ENCODE measurements at places on chromosomes 16 and 17.

DNA sequence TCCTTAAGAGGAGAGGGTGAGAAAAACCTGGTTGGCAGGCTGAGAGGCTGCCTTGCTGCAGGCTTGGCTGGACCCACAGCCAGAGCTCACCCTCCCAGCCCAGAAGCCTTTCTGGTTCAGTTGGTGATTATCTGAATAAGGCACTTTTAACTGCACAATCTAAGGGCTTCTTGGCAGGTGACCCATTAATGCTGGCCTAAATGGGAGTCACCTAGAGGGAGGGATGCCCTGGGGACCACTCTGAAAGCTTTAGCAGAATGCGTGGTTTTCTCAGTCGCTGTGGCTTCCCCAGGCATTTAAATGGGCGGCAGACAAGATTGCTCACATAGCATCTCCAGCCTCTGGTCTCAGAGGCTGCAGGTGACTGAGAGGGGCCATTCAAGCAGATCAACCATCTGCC lies 33.2 kb upstream of the SHISA9 start:
- no peak for DNase-seq

DNA sequence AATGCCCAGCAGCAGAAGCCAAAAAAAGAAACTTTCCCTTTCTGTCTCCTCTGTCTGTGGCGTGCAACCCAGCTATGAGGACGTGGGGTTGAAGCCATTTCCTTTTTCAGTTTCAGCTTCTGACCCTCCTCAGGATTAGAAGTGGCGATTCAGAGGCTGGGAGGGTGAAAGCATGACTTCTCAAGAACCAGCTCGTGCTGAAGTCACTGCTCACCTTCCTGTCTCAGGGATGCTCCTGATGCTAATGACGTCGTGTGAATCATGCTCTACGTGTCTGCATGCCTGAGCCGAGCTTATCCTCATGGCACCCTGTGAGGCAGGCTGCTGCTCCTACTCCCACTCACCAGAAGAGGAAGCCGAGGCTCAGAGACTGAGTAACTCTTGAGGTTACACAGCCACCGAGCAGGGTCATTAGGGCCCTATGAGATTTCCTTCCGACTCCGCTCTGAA lies 5.7 kb upstream of the LPO start:
- no peak for DNase-seq

GRCh38 chr16:26211542-26211941 lies 519.8 kb downstream of the HS3ST4 start:
- DNase-seq = no peak

DNA sequence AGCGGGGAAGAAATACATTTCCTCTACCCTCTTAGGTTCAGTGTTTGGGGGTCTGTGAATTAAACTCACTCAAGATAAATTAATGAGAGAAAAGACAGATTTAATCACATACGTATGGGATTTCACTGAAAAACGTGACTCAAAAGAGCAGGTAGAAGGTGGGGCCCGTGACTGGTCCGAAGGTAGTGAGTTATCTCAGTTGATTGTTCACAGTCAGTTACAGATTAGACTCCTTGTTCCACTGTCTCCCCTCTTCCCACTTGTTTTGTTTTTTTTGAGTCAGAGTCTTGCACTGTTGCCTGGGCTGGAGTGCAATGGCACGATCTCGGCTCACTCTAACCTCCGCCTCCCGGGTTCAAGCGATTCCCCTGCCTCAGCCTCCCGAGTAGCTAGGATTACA lies 301.2 kb downstream of the SEC14L1 start:
- DNase-seq = no peak

DNA sequence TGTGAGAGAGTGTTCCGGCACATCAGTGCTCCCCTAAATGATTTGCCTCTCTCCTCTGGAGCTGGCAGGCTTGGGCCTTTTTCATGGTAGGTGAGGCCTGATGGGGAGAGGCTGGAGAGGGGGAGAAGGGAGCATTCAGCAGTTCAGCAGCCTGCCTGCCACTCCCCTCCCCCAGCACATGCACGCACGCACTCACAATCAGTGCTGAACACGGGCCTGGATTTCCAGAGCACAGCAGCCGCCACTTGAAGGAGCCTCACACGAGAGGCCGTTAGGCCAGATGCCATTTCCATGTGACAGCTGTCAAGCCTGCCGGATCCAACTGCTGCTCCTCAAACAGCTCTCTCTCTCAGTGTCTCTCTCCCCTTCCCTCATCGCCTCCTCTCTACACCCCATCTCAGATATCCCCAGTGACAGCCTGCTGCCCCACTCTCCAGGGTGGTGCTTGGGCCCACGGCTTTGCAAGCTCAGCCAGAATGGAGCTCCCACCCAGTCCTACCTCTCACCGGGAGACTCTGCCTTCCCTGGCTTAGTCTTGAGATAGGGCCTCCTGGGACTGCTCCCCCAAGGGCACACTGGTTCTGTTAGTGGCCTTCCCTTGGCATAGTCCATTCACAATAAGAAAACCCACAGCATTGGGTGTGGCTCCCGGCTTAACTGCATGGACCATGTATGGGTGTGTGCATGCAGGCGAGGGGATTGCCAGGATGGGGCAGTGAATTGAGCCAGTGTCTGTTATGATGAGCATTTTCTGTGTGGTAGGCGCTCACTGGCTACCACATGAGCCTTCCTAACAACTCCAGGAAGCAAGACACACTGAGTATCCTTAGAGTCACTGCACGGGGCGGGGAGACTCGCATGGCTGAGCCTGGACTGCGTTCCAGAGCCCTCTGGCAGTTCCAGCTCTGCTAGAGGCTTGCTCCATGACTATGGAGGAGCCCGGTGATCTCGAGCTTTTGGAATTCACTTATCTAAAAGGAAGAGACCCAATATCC lies 226.2 kb downstream of the CCDC182 start:
- DNase-seq = peak; percentile 48

GRCh38 chr17:50889528-50890118 lies 23.5 kb upstream of the TOB1 start:
- no peak for DNase-seq

GRCh38 chr17:62724398-62725146 lies 83.5 kb downstream of the MARCHF10 start:
- no peak for DNase-seq

GRCh38 chr16:81632392-81633146 lies 146.5 kb upstream of the PLCG2 start:
- no peak for DNase-seq

DNA sequence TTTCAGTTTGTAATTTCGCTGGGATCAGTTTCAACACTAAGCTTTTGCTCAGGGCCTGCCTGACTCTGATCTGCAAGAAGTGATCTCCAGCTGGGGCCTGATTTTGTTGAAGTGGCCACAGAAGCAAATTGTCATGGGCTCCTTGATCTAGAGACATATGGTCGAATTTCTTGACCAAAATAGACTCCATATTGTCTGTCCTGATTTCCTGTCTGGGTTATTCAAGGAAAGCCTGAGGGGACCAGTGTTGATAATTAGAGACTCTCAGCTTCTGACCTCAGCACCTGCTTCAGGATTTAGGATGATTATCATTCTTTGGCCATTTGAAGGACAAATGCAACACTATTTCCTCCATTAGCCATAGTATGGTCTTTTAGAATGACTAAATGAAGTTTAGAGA lies 48.9 kb upstream of the MSI2 start:
- no peak for DNase-seq

GRCh38 chr17:5893741-5894140 lies 176.4 kb upstream of the WSCD1 start:
- DNase-seq = no peak

DNA sequence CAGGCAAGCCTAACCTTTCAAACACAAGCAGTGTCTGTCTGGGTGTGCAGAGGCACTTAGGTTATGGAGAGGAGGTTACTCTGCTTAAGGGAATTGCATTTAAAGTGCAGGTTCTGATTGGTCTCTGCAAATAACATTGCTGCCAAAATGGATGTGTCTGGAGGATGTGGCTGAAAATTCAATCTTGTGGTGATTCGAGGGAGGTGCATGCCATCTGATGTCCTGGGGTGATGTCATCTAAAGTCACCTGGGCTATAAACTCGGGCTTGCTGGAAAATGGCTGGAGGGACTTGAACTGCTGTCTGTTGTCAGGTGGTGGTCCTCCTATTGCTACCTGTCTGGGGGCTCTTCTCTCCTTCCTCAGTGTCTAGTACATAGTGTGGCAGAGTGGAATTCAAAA lies 28.3 kb upstream of the GPR139 start:
- DNase-seq = no peak

DNA sequence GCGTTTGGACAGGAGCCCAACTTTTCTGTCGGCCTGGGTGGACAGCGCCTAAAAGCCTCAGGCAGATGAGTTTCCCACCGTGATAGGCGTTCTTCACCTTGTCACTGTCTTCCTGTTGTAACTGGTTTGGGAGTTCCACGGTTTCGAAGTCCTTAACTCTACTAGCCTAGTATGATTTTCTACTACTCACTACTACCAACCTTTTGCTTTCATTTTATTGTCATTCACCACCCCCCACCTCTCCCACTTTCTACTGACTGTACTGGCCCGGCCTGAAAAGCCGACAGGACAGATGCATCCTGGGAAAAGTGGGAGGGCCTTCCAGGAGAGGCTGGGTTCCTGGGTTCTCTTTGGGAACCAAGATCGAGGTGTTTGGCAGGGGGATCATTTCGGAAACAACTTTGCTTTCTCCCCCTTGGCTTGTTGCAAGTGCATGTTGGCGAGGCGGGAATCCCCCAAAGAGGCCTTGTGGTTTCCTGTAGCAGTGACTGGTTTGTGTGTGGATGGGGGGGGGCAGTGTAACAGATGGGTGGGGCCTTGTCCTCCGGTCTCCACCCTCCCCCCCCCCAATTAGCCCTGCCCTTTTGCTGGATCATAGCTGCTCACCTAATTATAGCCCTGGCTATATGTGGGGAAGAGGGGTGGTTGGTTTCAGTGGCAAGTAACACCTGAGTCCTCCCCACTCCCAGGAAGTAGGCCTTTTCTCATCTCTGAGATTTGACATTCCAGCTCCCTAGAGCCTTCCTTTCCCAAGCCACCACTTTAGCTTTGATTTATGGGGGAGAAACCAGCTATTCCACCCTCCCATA lies 1.4 kb downstream of the EIF5A start:
- DNase-seq = no peak

GRCh38 chr17:75535119-75535537 lies 9.6 kb downstream of the LLGL2 start:
- no peak for DNase-seq

DNA sequence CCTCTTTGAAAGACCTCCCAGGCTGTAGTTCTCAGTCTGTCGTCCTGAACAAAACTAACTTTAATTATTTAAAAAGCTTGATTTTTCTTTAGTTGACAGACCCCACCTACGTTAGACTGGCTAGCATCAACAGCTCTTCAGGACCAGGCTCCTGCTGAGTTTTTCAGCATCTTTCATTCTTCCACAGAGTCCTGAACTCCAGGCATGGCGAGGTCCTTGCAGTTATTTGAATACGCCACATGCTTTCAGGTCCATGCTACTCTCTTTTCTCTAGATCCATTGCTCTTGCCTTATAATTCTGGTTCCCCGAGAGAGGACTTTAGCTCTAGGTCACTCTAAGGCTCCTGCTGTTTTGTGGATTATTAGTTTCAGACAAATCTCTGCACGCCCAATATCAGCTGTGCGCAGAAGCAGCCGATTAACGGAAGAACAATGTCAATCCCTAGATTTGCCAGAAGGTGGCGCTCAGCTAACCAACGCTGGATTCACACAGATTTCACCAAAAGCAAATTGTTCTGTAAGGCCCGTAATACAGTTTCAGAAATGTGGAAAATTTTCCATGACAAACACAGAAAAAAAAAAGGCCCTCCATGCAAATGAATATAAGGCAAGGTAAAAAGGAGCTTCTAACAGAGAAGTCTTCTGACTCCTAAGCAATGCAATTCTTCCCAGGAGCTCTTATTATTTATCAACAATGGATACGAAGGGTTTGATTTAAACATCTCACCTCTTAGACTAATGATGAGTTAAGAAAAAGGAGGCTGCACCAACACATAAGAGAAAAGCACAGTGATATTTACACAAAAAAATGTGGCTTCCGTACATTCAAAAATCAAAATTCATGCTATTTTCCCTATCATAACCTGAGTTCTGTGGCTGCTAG lies 33.5 kb upstream of the BCO1 start:
- peak; percentile 1 for DNase-seq

DNA sequence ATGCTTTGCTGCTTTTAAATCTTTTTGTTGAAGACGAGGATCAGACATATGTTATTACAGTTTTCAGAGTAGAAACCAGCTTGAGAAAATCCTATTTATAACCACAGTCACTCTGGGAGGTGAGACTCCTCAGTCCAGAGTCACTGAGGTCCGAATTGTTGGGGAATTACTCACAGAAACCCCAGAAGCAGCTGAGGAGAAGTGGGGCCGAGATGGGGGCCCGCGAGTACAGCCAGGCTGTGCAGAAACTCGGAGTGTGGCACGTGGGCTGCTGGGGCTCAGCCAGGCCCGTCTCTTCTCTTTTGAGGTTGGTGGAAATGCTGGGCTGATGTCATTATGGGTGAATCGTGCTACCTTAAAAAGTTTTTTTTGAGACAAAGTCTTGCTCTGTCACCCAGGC lies 14.4 kb upstream of the GNG13 start:
- DNase-seq = no peak

GRCh38 chr17:67281743-67282142 lies 36.7 kb upstream of the HELZ start:
- no peak for DNase-seq

GRCh38 chr17:28992625-28993600 lies 12.9 kb downstream of the SEZ6 start:
- no peak for DNase-seq

DNA sequence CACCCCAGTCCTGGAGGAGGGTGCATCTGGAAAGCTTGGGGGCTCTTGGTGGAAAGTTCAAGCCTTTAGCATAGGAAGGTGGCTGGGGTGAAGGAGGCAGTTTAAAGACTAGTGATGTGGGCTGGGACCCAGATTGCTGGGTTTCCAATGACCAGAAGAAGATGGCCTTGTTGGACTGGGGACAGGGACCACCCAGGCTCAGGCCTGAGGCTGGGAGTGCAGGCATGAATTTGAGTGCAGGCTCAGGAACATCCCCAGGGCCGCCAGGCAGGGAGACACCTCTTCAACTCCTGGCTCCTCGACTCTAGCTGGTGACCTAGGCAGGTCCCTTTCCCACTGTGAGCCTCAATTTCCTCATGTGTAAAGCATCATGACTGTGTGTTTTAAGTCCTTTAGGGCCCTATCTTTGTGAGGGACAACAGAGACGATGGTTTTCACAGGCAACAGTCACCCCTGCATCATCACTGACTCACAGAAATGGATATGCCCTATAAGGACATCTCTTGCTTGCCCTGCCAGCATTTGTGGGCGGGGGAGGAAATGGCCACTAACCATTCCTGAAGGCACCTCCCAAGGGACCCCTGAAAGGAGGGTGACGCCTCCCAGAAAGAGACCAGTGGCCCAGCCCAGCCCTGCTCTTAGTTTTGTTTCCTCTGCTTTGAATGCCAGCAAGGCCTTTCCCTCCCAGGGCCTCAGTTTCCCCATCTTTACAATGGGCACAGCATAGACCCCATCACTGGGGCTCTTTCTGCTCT lies 11.1 kb downstream of the NLRC5 start:
- DNase-seq = no peak

DNA sequence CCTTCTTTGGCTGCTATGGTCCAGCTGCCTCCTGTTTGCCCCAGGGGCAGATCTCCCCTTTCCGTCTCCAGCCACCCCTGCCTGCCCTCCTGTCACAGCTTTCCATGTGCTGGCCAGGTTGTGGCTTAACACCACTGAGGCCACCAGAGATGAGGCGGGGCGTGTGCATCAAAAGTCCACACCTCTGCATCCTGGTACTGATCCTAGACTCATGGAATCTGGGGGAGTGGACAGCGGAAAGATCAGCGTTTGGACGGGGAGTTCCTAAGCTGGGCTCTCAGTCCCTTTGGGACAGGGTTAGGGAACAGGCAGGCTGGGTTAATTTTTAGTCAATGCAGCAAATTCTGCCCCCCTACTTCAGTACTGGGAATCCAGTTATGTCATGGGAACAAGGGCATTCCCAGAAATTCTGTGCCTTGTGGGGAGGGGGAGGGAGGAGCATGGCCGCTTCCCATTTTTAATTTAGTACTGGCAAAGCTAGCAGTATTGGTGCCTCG lies 3.9 kb downstream of the IGFBP4 start:
- no peak for DNase-seq

All from NCI-H1417 treated with DMSO at 0.1 percent for 48 hours (cell line).